ENCODE measurements at places on chromosomes 13 and 19.

DNA sequence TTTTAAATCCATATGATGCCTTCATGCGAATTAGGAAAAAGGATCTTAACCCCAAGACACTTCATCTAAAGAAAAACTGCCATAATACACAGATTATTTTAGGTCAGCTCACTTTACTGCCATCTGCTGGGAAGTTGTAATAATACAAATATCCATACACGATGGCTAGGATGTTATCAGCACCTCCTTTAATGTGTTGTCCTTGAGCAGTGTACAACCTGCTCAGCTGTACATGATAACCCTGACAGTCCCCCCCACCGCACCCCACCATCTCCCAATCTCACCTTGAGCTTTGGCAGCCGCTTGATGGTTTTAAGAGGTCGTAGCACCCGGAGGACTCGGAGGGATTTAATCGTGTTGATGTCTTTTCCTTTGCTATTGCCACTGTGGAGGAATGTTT is 112.2 kb downstream of the IER2 start:
- peak; percentile 58 for DNase-seq

DNA sequence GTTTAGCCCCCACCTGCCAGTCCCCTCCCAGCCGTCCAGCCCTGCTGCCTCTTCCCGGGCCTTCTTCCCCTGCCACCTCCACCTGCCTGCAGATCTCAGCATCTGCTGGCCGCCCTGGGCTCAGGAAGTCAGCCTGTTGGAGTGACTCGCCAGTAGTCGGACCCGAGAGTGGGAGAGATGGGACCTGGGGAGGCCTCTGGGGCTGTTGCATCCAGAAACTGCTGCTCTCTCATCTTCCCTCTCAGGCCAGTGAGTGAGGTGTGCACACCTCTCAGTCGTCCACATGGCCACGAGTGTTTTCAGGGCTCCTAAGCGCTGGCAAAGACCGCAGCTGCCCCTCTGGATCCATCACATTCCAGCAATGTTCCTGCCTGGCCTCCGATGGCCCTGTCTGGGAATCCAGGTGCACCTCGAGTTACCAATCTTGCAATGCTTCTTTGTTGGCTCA is 151.8 kb upstream of the SOX1 start:
- DNase-seq, result no peak

DNA sequence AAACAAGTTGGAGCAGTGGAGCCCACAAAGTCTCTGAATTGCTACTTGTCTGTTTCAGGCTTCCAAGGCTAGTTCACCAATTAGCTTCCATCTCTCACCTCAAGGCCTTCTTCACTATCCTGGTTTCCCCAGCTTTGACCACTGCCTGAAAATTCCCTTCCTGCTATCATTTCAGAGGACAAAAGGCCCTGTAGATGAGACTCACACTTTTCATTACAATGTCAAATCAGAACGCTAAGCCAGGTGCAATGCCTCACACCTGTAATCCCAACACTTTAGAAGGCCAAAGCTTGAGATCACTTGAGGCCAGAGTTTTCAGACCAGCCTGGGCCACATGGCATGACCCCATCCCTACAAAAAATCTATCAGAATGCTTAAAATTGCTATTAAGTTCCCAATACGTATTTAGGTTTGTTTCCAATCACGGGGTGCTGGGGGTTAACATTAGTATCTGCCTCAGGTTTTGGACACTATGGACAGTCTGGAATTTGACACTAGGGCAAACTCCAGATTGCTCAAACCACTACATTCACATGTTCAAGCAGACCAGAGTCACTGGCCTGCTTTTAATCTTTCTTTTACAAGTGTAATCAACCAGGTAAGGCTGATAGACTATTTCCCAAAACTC is 5.5 kb downstream of the TPT1 start:
- DNase-seq, result no peak

DNA sequence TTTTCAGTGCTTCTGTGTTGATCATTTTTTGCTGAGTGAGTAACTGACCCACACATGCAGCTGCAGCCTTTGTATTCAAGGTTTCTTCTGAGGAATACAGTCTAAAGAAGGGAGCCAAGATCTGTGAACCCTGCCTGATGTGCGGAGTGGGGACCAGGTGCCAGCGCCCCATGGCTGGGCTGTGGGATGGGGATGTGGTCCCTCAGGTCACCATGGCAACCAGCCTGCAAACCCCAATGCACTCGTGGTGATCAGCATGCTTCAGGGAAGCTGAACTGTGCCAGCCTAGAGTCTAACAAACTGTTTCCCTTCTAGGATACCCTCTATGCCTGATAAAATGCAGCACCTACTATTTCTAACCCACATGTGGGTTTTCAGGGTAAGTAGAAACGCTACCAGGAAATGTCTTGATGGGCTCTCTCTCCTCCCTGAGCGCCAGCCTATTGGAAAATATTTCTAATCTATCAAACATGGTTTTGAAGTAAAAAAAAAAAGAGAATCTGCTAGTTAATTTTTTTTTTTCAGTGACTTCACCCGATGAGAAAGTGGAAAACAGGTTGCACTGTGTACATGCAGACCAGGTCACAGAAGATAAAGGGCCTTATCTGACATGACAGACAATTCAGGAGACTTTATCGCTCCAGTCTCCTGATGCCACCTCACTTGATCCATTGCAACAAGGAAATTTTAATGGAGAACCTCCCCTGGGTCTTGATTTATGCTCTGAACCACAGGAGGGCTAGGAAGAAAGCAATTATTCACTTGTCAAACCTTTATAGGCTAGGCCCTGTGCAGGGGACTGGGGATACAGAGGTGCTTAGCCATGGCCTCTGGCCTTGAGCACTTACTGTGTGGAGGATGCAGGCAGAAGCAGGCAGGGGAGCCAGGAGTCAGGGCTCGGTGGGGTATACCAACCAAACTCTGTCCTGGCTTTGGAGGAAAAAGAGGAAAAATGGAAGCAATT is 51.1 kb downstream of the RASL11A start:
- DNase-seq, result no peak

- DNase-seq, result no peak
Observed at GRCh38 chr13:33052506-33053280, 36.5 kb downstream of the KL start.

GRCh38 chr19:11506101-11506555 is 489 bp upstream of the ZNF653 start:
- no peak for DNase-seq

DNA sequence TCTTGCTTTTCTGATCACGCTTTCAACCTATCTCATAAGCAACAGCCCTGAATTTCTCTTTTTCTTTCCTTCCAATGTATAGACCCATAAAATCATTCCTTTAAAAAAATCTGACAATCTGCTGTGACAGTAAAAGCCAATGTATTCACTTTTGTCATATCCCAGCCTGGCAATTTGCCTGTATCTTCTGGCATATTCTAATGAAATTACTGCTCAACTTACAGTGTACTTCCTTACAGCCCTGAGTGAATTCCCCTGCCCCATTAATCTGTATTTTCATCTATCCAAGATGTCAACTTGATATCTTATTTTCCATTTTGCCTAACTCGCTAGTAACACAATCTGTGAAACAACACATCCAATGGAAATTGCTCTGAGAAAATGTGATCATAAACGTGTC is 18.0 kb upstream of the SERP2 start:
- no peak for DNase-seq

GRCh38 chr13:51479199-51479523 is 26.3 kb upstream of the INTS6 start:
- DNase-seq, result no peak

- no peak for DNase-seq
Observed at GRCh38 chr13:52450793-52451116, 321 bp upstream of the VPS36 start.

- DNase-seq, result no peak
Observed at GRCh38 chr13:51437550-51438127, 15.2 kb downstream of the INTS6 start.

DNA sequence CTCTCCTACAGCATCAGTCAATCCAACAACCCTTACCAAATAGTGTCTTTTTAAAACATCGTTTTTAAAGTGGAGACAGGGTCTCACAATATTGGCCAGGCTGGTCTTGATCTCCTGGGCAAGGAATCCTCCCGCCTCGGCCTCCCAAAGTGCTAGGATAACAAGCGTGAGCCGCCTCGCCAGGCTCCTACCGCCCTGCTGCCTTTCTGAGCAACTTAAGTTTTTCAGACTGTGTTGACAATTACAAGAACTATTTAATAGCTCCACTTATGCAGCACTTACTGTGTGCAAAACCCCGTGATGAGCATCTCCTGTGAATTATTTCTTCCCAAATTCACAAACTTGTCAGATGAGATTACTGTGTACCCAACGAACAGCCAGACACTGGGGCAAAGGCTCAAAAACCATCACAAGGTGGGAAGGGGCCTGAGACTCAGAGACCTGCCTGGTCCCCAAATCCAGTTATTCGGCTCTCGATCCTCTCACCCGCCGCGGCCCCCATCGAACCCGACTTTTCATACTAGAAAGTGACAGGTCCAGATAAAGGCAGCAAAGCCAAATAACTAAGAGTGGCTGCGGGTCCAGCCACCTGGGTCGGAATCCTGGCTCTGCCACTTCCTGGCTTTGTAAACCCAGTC is 581 bp downstream of the RPL18 start:
- no peak for DNase-seq

GRCh38 chr13:106818971-106819370 is 251.0 kb upstream of the ARGLU1 start:
- DNase-seq, result no peak

GRCh38 chr13:97826421-97827012 is 127.0 kb upstream of the IPO5 start:
- no peak for DNase-seq

DNA sequence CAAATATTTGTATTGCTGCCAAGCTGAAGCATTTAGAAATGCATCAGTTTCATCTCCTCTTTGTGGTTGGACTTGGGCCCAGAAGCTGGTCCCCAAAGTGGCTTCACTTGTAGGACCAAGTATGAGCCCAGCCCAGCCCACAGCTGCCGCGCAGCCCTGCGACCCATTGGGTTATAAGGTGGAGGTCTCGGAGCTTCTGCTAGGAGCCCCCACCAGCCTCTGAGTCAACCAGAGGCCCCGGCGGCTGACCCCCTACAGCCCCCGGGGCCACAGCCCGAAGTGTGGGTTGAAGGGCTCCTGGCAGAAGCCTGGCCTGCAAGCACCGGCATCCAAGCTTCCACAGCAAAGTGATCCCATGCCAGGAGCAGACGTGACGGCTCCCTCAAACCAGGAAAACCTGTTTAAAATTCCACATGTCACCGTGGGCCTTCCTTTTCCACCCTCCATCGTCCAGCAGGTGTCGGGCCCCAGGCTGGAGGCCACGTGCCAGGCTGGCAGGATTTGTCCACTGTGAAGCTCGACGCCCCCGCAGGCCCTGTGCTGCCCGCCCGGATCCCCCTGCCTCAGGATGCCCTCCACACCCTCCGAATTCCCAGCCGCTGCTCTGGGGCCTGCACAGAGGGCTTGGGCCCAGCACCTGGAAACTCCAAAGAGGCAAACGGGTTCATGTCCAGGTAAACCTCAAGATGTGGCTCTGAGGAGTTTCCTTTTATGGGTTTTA is 54.7 kb downstream of the C13orf46 start:
- no peak for DNase-seq

- DNase-seq, result no peak
Observed at GRCh38 chr19:17751912-17752273, 616 bp downstream of the FCHO1 start.

DNA sequence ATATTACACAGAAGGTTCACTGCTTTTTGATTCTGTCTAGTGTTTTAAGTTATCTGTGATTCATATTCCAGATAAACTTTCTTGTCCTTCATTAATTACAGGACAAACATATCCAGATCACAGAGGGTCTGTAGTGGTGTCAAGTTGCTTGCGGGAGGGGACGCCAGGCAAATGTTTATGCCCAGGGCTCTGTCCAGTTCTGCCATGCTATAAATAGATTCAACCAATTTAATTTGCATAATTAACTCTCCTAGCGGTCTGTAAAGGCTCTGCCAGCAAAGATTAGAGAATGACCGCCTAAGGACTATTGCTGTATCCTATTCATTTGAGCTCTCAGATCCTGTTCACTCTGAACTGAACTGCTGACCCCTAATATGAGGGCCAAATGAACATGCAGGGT is 59.7 kb upstream of the TRPC4 start:
- DNase-seq, result no peak

- peak; percentile 39 for DNase-seq
Observed at GRCh38 chr13:77696006-77696878, 1.2 kb upstream of the SLAIN1 start.

- no peak for DNase-seq
Observed at GRCh38 chr19:57708641-57709361, at the start of gene ZNF154. Gene ZNF154 (minus strand): TSS chr19:57709204. CDS start chr19:57708971, 233 bp downstream.

DNA sequence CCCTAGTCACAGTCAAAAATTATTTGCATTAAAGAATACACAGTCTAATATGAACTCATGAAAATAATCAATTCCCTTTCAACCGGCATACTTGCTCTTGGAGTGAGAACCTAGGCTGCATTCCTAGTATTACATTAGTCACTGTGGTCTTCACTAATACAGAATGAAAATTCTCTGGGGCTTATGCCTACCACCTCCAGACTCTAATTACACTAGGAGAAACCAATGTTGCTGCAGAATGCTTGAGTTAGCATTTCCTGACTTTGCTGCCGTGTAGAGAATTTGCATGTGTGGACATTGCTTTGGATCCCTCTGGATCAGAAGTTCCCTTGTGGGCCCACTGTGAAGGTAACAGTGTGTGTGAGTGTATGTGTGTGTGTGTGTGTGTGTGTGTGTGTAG is 87.8 kb downstream of the CCNA1 start:
- DNase-seq, result no peak

DNA sequence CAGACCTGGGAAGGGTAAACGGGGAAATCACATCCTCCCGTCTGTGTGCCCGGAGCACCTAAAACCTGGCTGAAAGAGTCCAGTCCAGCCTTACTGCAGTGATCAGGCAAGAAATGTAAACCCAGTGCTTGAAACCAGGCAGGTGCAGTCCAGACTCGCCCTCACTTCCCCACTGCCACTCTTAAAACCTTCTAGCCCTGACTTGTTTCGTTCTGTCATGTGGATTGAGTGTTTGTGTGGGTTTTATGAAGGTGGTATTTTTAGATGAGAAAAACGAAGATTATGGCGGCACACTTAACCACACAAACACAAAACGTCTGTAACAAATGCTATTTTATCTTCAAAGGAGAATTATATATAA is 839 bp upstream of the CKAP2 start:
- peak; percentile 59 for DNase-seq

DNA sequence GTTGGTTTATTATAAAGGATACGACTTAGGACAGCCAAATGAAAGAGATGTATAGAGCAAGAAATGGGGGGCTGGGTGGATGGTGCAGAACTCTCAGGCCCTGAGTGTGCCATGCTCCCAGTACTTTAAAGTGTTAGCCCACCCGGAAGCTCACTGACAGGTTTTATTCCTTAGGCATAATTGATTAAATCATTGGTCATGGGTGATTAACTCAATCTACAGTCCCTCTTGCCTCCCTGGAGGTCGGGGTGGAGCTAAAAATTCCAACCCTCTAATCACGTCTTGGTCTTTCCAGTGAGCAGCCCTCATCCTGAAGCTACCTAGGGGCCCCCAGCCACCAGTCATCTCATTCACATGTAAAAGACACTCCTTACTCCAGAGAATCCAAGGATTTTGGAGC is 9.9 kb upstream of the LEUTX start:
- DNase-seq, result no peak

- DNase-seq, result no peak
Observed at GRCh38 chr19:40312533-40312932, 27.4 kb upstream of the AKT2 start.

All from SW480 (cell line).